ENCODE measurements at places on chromosomes 3 and 15. TPM values are rescaled to one million over a fixed set of nuclear protein-coding genes. Genes with fewer than 3 reads are reported as not detected.

DNA sequence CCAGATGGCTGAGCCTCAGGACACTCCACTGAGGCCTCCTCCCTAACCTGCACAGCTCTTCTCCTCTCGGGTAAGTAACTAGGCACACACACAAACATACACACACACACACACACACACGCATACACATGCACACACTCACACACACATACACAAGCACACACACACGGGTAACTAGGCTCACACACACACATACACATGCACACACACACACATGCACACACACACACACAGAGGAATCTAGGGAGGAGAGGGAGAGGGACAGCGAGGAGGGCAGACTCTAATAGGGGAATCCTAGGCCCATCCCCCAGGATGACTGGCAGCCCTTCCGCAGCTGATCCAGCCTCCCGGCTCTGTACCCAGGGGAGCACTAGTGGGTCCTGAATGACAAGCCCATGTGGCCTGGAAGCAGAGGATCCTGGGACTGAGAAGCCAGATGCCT is 177.4 kb upstream of the LINGO1 start:
- no peak for DNase-seq

DNA sequence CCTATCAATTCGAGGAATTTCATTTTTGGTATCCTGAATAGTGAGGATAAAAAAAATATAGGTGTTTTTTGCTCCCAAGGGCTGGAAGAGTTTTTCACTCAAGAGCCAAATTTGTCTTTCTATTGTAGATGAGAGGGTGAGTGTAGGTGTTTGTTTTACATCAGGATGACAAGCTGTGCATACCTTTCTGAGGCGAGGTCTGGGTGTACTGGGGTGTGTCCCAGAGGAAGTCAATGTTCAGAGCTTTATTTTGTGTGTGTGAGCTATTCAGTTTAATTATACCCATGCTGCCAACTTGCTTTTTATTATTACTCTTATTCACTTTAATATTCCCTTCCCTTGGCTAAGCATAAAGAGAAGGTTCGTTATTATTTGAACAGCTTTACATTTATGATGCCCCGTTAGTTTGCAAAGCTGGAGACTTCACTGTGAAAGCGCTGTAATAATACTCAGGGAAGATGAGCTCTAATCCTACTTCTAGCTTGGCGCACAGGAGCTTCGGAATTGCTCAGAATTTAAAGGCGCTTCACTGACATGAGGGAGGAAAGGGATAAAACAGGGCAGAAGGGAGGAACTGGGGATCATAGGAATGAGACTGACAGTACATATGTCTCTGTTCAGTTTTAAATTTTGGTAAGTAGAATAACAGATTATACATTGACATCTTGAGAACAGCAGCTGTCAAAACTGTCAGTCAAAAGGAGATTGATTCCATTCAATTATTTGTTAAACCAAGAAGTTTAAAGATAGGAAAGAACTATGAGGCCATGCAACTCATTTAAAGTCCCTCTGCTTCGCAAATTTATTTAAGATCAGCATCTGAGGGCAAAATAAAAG is 117.7 kb upstream of the TP63 start:
- DNase-seq, result no peak

The GHSR gene
- polyA plus RNA-seq, result not detected

GRCh38 chr3:132659000-132659364 is 627 bp downstream of the ACAD11 start:
- no peak for DNase-seq

DNA sequence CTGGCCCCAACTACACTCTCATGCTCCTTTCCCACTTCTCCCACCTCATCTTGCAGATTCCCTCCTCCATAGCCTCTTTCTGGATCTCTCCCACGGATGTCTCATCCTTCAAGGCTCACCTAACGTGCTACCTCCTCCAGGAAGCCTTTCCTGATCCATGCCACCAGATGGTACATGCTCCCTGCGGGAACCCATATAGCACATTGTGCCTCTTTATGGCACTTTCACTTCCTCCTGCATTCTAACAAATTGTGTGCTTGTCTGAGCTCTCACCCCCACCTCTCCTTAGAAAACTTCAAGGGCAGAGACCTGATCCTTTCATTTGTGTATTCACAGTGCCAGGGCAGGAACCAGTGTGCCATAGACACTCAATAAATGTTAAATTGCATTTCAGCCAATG is 63.0 kb downstream of the HES1 start:
- no peak for DNase-seq

The RTP1 gene
- polyA plus RNA-seq, result not detected

The P2RY1 gene
- polyA plus RNA-seq, result 3.4 TPM

DNA sequence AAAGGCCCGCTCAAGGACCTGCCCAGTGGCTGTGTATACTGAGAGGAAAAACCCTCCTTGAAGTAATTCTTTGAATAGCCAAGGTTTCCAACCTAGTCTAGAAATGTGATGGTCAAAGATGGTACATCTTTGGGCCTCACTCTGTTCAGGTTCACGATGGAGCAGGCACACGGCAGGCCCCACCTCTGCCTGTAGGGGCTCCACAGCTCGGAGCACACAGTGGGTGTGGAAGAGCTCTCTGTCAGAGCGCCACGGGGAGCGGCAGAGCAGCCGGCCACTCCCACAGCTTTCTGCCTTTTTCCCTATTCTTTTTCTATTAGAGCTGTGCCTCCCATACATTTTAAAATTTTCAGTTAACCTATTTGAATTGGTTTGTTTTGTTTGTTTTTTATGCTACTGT is 89.5 kb downstream of the CTNNB1 start:
- no peak for DNase-seq

The ST6GAL1 gene
- polyA plus RNA-seq, result 125 TPM

- DNase-seq, result no peak
These were observed 479 bp upstream of the CLDN1 start for GRCh38 chr3:190322604-190323245.

The WDR76 gene
- polyA plus RNA-seq, result 18.1 TPM

The HYAL1 gene
- polyA plus RNA-seq, result 7.2 TPM

The LINGO1 gene
- 20.8 TPM for polyA plus RNA-seq

DNA sequence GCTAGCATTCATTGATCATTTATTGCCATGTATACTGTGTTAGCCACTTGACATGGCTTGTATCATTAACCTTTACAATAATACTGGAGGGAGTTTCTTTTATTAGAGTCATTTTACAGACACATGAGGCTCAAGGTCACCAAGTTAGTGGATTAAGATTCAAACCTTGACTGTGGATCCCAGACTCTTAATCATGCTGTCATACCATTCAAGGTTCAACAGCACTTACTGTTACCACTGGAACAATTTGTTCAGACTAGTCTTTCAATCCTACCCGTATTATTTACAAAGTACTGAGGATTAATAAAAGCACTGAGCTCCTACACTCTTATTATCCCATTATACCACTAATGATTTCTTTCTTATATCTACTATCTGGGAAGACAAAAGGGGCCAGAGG is 1.2 kb downstream of the COX17 start:
- DNase-seq, result no peak

GRCh38 chr3:62837145-62837787 is 38.0 kb downstream of the CADPS start:
- DNase-seq, result no peak

GRCh38 chr15:100940767-100941379 is 21.7 kb downstream of the LRRK1 start:
- DNase-seq, result no peak

- DNase-seq, result no peak
These were observed 41.5 kb upstream of the MFGE8 start for GRCh38 chr15:88954431-88955277.
